ENCODE measurements at places on chromosomes 12 and 14. TPM values are rescaled to one million over a fixed set of nuclear protein-coding genes. Genes with fewer than 3 reads are reported as not detected.

GRCh38 chr12:118503476-118503875, 127.1 kb downstream of the SUDS3 start:
- no peak for DNase-seq

- DNase-seq, result no peak
Observed at GRCh38 chr14:60161196-60162107, 3.7 kb downstream of the DHRS7 start.

GRCh38 chr12:104490186-104490585, 33.4 kb downstream of the CHST11 start:
- DNase-seq, result no peak

DNA sequence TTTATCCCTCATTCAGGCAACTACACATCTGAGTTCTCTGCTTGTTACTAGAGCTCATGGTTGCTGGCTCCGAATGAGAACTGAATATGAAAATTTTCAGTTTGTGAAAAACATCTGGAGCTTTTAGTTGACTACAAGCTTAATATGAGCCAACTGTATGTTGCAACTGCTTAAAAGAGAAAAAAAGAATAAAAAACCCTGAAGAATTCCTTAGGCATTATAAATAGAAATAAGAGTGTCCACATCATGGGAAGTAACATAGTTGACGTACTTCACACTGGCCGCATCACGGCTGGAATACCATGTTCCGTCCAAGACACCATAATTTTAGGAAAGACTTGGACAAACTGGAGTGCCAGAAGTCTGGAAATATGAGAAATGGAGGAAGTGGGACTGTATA, 57.9 kb downstream of the PDE3A start:
- no peak for DNase-seq

- DNase-seq, result no peak
Observed at GRCh38 chr14:78593949-78594348, 423.8 kb downstream of the NRXN3 start.

DNA sequence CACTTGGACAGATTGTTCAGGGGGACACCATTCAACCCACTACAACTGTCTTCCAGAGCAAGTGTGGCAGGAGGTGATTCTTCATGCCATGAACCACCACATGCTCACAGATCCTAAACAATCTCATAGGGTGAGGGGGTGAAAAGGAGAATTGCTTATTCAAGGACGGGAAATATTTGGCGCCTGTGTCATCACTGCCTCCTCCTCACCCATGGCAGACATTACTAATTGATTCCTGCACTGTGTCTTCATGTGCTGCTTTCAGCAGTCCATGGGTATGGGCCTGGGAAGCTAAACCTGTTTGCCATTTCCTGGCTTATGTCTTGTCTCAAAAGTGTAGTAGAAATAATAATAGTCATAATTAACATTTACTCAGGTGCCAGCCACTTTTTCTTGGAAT, 31.3 kb downstream of the MMAB start:
- no peak for DNase-seq

- no peak for DNase-seq
Observed at GRCh38 chr12:52631264-52631663, 12.9 kb upstream of the KRT73 start.

- no peak for DNase-seq
Observed at GRCh38 chr14:29630566-29631160, 297.0 kb downstream of the PRKD1 start.

GRCh38 chr12:109709401-109709991, 4.1 kb upstream of the FAM222A start:
- DNase-seq, result no peak

- DNase-seq, result no peak
Observed at GRCh38 chr14:99395909-99396530, 84.6 kb downstream of the SETD3 start.

GRCh38 chr14:77542421-77543239, 44.0 kb upstream of the ISM2 start:
- DNase-seq, result no peak

GRCh38 chr12:39503439-39503838, 60.5 kb upstream of the KIF21A start:
- no peak for DNase-seq

DNA sequence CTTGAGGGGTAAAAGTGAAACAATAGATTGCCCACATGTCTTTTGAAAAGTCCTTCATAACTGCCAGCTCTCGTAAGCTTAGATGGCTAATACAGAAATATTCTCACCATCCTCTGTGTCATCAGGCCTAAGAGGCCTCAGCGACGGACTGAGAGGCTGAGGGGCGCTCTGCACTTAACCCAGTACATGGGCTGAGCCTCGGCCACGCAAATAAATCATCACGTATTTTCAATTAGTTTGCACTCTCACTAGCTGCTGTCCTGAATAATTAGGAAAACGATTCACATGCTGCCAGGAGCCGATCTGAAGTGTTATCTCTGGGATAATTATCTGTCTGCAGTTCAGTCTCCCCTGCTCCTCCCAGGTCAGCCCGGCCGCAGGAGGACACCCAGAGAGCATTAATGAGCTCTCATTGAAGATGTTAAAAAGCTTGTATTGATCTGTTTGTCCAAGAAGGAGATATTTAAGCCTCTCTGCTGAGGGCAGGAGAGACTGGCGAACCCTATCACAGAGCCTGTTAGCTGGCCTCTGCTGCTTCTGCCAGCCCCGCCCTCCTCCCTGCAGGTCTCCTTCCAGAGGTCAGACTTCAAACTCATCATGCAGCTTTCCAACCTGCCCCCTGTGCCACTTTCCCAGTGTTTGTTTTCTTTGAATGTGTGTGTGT, 1051.3 kb downstream of the VRK1 start:
- DNase-seq, result no peak

GRCh38 chr12:74321381-74321780, 216.3 kb upstream of the ATXN7L3B start:
- no peak for DNase-seq

DNA sequence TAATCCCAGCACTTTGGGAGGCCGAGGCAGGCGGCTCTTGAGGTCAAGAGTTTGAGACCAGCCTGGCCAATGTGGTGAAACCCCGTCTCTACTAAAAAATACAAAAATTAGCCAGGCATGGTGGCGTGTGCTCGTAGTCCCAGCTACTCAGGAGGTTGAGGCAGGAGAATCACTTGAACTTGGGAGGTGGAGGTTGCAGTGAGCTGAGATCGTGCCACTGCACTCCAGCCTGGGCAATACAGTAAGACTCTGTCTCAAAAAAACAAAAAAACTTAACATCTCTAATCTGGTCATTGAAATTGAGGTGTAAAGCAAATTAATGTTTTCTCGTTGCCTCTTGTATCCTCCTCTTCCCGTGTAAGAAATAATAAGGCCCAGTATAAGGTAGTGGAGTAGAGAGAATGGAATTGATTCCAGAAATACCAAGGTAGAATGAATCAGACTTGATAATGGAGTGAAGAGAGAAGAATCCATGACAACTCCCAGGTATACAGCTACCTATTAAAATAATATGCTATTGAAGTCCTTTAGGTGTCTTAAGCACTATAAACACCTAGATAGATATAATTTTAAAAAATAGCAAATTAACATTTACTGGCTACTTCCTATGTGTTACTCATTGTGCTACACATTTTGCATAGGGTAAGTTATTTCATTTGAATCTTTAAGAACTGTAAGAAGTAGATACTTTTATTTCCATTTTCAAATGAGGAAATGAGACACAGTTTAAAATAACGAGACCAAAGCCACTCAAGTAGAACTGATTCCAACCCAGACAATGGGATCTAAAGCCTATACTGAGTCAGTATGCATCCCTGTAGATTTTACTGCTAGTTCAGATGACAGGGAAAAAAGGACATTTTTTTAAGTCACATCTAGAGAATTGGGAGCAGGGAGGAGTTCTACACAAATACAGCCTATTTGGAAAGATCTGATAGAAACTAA, 23.2 kb downstream of the RAP1B start:
- no peak for DNase-seq

- DNase-seq, result no peak
Observed at GRCh38 chr14:30223385-30223785, 295.7 kb upstream of the PRKD1 start.

DNA sequence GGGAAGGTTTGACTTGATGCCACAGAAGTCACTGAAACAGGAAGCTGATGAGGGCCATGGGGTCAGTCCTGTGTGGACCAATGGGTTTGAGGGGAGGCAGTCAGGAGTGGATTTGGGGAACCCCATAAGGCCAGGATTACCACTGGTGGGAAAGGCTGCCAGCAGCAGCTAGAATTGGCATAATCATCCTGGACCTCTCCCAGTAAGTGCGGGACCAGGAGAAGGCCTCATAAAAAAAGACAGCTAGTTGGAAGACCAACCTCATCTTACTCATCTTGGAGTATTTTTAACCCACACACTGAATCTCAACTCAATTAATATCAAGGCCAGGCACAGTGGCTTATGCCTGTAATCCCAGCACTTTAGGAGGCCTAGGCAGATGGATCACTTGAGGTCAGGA, 22.7 kb downstream of the TBX3 start:
- DNase-seq, result no peak

DNA sequence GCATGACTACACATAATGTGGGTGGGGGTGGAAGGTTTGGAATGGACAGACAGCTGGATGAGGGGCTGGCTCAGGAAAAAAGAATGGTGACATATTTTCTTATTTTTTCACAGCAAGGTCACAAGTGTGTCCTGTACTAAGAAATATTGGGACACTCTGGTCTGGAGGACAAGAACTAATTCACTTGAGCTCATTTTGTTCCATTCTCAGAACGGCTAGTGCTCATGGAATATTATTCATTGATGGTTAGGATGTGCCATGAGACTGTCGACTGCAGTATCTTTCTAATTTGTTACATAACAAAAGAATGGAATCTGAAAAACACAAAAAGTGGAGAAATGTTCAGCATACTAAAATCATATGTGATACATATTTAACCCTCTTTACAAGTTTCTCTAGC, 149.5 kb downstream of the BMP4 start:
- no peak for DNase-seq

DNA sequence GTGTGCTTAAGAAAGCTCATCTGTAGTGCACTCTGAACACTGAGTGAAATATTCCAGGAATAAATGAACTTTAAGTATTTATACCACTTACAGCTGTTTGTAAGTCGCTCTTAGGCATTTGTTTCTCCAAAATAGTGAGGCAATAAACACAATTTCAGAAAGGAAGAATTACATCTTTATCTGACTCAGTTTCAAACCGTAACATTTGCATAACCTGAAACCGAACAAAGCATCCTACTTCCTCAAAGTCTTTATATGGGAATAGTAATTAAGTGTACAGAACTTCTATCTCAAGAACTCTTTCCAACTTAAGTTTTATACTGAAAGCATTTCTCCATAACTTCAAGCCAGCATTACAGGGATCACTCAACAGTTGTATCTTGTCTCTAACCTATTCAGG, 58.4 kb downstream of the SOX5 start:
- DNase-seq, result no peak

DNA sequence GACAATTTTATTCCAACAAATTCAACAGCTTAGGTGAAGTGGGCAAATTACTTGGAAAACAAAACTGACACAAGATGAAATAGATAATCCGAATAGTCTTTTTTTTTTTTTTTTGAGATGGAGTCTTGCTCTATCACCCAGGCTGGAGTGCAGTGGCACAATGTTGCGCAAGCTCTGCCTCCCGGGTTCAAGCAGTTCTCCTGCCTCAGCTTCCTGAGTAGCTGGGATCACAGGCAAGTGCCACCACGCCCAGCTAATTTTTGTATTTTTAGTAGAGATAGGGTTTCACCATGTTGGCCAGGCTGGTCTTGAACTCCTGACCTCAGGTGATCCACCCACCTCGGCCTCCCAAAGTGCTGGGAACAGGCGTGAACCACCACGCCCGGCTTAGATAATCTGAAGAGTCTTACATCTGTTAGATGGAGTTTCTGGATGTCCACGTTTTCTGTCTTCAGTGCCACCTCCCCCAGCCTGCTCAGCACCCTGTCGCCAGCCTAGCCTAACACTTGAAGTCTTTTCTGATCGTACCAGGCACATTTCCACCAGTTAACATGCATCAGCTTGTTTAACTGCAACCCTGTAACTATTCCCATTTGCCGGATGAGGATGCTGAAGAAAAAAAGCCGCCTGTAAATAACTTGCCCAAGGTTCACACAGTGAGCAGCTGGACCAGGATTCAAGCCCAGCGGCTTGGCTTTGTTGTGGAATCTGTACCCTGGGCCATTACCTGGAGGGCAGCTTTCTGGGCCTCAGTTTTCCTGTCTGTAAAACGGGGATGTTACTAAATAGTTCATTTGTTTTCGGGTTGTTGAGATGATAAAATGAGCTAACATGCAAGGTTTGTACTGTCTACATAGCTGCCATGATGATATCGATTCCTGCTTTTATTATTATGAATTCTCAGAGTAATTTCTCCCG, 26.4 kb downstream of the FBRSL1 start:
- no peak for DNase-seq

GRCh38 chr12:31005944-31006361, 67.7 kb upstream of the DDX11 start:
- DNase-seq, result no peak

- DNase-seq, result no peak
Observed at GRCh38 chr14:99512110-99512449, 30.9 kb downstream of the CCNK start.

- DNase-seq, result no peak
Observed at GRCh38 chr14:101018561-101019290, 115.2 kb upstream of the RTL1 start.

- DNase-seq, result no peak
Observed at GRCh38 chr14:93042968-93043940, 72.5 kb downstream of the ITPK1 start.

DNA sequence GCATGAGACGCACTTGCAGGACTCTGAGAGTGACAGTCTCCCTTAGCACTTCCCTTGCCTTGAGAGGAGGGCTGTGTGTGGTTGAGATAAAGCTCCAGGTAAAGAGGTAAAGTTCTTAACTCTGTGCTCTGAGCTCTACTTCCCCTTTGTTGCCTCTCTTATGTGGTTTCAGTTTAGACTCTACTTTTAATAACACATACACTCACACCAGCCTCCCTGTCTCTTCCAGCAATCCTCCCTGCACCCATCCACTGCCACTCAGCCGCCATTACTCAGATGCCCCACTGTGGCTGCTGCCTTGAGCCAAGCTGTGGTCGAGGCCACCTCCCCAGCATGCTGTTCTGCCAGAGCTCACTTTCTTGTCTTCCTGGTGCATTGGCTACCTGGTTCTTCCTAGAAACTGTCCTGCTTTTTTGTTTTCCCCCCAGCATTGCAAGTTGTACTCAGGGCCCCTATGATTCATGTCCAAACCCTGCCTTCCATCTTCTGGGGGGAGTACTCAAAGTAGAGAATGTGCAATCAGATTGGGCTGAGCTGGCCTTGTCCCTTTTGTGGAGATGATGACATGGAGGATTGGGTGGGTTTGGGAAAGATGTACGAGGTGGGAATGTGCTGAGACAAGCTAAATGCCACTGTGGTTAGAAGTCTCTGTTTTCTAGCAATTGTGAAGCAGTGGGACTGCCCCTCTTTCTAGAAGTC, 115.5 kb upstream of the PARP11 start:
- DNase-seq, result no peak

Gene BICDL1
- 19.7 TPM for total RNA-seq

Gene HPD
- total RNA-seq, result 1.3 TPM

Gene C12orf60
- 2.6 TPM for total RNA-seq

Gene EXOC3L4
- total RNA-seq, result not detected

Gene CDKN3
- 8.2 TPM for total RNA-seq

Gene CCDC177
- 0.22 TPM for total RNA-seq

Gene SYNDIG1L
- total RNA-seq, result not detected

Gene VRK1
- 32.6 TPM for total RNA-seq

Gene KRT3
- 1.1 TPM for total RNA-seq

Gene PIWIL1
- not detected for total RNA-seq

Gene CNTN1
- 0.83 TPM for total RNA-seq

Gene CPM
- total RNA-seq, result 10.9 TPM
